BE2C (cell line): ENCODE measurements at places on chromosomes 7 and 10.

GRCh38 chr10:102673819-102674511 lies 29.7 kb downstream of the TRIM8 start:
- DNase-seq = peak; percentile 65

DNA sequence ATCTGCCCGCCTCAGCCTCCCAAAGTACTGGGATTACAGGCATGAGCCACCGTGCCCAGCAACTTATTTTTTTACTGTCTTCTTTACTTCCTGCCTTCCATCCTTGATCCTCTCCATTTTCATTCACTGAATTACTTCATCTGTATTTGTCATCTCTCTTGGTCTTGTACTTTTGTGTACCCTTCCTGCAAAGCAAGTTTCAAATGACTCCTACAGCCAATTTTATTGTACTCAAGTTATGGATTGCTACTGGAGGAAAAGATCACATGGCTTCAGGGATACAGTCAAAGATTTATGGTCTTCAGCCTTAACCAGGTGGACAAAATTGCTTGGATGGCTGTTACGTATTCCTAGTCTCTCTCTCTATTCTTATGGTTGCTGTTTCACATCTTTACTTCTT lies 22.6 kb downstream of the SEPTIN7 start:
- no peak for DNase-seq

DNA sequence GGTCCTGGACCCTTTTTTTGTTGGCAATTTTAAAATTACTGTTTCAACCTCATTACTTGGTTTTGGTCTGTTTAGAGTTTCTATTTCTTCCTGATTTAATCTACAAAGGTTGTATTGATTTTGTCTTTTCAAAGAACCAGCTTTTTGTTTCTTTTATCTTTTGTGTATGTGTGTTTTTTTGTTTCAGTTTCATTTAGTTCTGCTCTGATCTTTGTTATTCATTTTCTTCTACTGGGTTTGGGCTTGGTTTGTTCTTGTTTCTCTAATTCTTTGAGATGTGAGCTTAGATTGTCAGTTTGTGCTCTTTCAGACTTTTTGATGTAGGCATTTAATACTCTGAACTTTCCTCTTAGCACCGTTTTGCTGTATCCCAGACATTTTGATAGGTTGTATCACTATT lies 8.5 kb upstream of the MRPS33 start:
- DNase-seq = no peak

DNA sequence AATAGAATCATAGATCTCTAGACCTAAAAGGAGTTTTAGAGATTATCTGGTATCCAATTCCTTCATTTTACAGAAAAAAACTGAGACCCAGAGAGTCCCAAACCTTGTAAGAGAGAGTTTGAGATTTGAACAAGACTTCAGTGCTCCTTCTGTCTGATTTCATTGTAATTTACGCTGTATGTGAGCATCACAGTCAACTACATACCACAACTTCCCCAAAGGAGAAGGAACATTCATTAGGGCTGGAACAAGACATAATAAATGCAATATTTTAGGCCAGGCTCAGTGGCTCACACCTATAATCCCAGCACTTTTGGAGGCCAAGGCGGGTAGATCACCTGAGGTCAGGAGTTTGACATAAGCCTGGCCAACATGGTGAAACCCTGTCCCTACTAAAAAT lies 17.3 kb upstream of the PRKAR2B start:
- DNase-seq = no peak

DNA sequence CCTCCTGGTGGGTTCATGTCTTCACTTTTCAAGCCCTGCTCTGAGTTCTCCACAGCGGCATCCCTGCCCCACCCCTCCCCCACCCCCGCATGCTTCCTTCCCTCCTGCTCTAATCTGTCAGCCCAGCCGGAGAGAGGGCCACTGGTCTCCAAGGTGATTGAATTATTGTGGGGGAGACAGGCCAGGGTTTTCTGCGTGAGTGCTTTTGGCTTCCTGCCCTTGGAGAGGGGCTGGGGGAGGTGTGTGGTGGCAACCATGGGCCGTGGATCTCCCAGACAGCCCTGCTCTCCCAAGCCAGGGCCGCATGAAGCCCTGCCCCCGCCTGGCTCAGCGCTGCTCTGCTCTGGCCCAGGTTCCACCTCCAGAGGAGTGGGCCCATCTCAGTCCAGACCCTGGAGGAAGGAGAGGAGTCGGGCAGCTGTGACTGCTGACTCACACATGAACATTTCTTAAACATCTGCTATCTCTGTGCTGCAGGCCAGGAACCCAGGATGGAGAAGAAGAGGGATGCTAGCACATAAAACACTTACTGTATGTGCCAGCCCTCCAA lies 109.9 kb downstream of the ZMIZ1 start:
- DNase-seq = peak; percentile 94

DNA sequence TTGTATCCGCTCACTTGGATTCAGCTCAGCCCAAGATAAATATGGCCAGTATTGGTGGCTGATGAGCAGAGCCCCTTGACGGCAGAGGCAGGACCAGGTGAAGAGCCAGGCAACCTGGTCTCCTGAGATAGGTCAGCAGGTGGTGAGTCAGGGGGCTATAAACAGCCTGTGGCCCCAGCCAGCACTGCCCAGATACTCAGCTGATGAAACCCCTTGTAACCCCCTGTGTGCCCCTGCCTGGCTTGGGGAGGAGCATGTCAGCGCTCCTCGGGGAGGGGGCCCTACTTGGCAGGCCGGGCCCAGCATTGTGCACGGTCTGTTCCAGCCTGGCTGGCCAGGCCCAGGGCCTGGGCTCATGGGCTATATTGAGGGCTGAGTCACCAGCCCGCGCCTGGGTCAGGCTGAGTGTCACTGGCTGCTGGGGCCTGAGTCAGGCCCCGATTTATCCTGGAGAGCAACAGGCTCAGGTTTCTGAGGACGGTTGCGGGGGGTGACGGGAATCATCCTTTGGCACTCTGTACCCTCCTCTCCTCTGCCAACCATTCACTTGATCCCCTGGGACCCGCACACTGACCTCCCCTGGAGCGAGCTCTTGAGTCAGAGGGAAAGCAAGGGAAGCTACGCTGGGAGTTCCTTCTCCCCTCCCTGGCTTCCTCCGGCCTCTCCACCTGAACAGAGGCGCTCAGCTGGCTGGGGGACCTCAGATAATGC lies 2.8 kb upstream of the FLNC start:
- peak; percentile 56 for DNase-seq

DNA sequence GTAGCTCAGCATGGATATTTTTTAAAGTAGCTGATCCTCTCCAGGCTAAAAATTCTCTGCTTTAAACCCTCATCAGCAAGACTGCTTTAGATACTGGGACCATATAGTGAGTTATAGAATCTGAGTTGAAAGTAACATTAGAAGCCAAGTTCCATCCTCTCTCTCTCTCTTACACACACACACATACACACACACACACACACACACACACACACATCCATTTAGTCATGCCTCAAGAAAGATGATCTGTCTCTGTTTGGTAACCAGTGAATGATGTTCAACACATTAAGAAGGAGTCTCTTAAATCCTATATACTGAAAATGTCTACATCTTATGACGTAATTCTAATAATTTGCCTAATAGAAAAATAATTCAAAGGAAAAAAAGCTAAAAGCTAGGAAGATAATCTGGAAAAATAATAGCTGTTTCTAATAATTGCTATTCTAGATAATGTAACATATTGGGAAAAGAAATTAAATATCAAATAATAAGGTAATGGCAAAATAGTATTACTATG lies 16.9 kb upstream of the ATP6V0A4 start:
- no peak for DNase-seq

DNA sequence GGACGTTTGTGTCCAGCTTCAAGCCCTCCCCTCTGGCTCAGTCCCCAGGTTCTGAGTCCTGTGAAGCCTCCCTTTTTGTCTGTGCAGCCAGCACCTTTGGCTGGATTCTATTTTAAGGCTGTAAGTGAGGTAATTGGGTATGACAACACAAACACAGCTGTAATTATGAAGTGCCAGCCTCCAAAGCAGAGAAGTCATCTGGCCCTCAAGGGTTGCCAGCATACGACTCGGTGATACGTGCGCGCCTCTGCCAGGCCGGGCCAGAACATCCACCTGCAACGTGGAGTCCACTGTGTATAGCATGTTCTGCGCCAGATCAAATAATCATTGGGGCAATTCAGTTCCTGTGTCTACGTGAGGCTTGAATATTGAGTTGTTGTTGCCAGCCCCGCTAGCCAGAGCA lies 6.7 kb upstream of the FAM180A start:
- no peak for DNase-seq

GRCh38 chr10:26509307-26509706 lies 71.2 kb downstream of the APBB1IP start:
- no peak for DNase-seq

- DNase-seq = no peak
Measured at GRCh38 chr7:66734006-66734405, 6.5 kb upstream of the RABGEF1 start.

DNA sequence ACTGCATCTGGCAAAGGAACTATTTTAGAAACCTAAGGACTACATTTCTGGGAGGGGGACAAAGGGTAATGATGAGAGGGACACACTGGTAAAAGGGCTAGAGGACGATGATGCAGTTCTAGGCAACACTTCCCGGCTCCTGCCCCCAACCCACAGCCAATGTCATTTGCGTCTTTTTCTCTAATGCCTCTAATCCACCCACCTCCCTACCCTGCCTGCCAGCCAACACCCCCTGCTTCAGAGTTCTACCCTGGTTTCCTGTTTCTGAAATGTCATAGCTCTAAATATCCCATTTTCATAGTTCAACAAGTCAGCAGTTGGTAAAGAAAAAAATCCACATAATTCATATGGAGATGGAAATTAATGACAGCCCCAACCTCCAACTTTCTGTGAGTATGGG lies 79.0 kb downstream of the KIAA1549 start:
- DNase-seq = no peak

DNA sequence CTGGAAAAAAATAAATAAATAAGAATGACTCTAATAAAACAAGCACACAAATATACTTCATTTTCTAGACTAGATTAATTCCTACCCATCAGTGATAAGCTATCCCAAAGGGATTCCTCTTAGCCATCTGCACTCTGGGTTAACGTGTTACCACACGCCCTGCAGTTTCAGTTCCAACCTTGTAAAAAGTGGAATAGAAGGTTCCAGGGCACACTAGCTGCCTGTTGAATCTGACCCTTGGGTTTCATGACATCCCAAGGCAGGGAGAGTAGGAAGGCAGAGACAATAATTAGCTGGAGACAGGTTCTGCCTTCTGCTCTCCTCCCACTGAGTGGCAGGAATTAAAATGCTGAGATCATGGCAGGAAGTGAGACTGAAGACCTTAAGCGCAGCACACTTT lies 33.5 kb downstream of the SLC37A3 start:
- DNase-seq = no peak

GRCh38 chr10:3740157-3740871 lies 44.7 kb downstream of the KLF6 start:
- DNase-seq = no peak

- DNase-seq = no peak
Measured at GRCh38 chr10:96417441-96417840, 58.6 kb upstream of the OPALIN start.

DNA sequence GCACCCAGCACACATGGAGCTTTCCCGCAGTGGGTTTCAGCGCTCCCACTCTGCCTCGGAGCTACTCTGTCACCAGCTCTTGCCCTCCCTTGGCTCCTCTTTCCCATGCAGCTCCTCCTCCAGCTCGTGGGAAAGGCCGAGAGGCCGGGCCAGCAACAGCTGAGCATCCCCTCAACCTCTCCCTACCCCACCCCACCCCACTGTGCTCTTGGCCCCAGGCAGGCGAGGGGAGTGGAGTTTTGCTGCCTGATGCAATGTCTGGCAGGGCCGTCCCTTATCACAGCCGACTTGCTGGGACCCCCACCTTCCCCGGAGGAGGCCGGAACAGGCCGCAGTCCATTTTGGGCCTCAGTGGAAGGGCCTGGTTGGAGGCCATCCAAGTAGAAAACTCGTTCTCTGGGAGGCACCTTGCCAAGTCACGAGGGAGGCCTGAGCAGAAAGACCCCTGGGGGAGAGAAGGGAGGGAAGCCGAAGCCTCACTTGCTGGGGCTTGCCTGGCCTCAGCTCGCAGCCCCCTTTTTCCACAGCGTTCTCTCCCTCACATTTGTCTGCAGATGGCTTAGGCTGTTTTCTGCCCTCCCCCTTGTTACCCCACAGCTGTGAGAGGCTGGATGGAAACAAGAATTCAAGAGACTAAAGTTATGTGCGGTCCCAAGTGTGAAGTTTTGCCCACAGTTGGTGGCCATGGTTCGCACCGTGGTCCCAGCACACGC lies 35.3 kb downstream of the CHST3 start:
- DNase-seq = peak; percentile 91

DNA sequence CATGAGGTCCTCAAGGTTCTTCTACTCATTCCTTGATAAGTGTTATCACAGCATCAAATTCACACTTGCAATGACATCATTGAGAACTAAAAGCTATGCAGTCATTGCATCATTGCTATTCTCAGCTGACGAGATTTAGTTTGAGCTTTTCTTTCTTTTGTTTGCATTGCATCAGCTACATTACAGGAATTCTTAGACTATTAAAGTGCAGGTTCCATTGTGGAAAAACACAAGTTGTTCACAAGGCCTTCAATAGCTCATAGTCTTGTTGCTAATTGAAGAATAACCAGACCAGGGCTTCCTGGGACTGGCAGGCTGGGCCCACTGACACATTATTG lies 139.3 kb downstream of the CXCL12 start:
- DNase-seq = no peak

GRCh38 chr7:25656581-25657026 lies 428.3 kb upstream of the NPVF start:
- peak; percentile 23 for DNase-seq

- no peak for DNase-seq
Measured at GRCh38 chr7:27254625-27255024, 12.0 kb downstream of the EVX1 start.

GRCh38 chr10:28177944-28178637 lies 124.8 kb downstream of the MPP7 start:
- DNase-seq = no peak

DNA sequence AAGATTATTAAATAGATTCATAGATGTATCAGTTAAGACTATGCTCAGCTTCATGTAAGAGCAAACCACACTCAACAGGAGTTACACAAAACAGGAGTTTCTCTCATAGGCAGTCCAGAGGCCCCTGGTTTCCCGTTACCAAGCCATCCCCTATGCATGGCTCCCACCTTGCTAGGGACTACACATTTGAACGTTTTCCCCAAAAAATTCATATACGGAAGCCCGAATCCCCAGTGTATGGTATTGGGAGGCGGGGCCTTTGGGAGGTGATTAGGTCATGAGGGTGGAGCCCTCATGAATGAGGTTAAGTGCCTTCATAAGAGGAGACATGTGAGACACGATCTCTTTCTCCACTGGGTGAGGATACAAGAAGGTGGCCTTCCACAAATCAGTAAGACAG lies 29.1 kb downstream of the RSU1 start:
- no peak for DNase-seq

GRCh38 chr10:70430493-70431445 lies 10.7 kb downstream of the NODAL start:
- no peak for DNase-seq

DNA sequence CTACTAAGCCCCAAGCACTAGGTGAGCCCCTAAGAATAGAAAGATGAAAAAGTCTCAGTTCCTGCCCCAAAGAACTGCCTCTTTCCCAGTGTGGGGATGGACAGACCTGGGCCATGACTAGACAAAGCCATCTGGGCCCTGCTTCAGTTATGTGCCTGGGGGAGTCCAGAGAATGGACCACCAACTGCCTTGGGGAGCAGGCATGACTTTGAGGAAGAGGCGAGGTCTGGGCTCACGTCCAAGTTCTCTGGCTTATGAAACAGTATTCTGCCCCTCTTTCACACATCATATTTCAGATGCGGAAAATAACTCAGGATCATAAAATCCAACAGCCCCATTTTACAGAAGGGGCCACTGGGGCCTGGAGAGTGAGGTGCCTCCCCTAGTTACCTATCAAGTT lies 80.3 kb downstream of the PLXNA4 start:
- no peak for DNase-seq
